ENCODE measurements at places on chromosomes 16 and 17.

DNA sequence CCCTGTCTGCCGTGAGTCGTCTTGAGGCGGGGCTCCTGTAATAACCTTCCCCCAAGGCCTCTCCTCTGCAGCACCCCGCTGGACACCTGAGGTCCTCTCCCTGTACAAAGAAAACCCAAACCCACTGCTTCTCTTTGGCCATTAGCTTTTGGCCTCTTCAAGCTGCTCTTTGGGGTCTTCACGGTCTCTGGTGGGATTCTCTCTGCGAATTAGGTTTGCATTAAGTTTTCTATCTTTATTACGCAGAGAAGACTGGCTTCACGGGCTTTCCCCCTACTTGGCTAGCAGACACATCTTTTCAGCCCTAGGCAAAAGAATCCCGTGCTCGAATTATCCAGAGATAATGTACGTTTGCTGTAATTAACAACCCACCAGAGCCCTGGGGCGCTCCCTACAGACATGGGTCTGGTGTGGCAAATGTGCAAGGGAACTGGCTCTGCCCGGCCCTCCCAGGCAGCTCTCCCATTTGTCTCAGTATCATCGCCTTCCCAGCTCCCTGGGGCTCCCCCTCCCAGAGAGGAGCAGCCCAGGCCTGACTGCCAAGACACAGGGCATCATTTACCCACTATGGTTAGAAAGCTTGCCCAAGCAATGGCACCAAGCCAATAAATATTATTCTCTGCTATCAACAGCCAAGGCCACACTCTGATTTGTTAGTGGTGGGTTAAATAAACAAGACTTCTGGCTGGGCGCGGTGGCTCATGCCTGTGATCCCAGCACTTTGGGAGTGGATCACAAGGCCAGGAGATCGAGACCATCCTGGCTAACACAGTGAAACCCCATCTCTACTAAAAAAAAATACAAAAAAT, 24.7 kb upstream of the KLHDC4 start:
- DNase-seq, result no peak

DNA sequence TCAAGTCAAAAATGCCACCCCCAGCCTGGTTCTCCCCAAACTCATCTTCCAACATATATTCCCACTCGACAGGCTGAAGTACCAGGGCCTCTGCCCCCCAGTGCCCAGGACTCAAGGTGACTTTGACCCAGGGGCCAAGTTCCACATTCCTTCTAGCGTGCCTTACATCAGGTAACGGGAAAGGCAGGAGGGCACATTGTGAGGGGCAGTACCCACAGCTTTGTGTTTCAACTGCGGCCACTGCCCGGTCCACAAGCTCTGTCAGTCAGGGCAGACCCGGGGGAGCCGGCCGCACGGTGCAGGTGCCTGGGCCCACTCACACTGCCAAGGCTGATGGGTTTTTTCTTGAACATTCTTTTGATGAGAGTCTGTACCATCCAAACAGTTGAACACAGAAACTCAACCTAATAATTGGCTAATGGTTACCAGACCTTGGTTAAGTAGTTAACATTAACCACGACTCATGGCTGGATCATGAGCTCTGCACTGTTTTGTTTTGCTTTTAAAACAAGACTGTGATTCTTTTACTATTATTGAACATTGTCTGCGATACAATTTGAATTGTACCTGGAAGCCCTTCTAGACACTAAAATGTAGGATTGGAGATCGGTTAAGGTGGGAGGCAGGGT, 17.6 kb downstream of the ACE start:
- no peak for DNase-seq

DNA sequence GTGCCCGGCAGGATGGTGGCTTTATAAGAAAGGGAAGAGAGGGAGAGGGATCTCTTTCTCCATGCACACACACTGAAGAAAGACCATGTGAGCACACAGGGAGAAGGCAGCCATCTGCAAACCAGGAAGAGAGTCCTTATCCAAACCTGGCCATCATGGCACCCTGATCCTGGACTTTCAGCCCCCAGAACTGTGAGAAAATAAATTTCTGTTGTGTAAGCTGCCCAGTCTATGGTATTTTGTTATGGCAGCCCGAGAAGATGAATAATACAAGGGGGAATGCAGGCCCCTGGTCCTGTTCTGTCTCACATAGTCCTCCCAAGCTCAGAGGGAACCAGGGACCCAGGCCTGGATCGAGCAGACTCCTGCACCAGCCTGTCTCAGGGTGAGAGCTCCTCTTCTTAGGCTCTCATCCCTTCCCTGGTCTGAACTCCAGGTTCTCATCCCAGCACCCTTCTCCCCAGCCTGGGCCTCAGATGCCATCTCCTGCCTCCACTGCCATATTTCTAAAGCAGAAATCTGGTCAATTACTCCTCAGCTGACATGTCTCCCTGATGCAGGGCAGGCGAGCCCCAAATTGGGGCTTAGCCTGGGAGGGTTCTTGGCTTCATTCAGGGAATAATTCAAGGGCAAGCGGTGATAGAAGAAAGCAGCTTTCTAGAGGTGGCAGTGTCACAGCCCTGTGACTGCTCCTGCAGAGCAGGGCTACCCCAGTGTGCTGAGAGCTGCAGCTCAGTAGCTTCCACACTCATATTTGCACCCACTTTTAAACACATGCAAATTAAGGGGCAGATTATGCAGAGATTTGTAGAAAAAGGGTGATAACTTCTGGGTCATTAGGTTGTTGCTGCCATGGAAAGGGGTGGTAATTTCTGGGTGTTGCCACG, 28.8 kb downstream of the IGFBP4 start:
- no peak for DNase-seq

GRCh38 chr16:19223235-19224170, 55.5 kb downstream of the SYT17 start:
- DNase-seq, result peak; percentile 66

- peak; percentile 88 for DNase-seq
Measured at GRCh38 chr17:81295031-81295675, at the start of gene SLC38A10. SLC38A10 (minus strand) TSS chr17:81295307; CDS start chr17:81294921, 386 bp downstream.

DNA sequence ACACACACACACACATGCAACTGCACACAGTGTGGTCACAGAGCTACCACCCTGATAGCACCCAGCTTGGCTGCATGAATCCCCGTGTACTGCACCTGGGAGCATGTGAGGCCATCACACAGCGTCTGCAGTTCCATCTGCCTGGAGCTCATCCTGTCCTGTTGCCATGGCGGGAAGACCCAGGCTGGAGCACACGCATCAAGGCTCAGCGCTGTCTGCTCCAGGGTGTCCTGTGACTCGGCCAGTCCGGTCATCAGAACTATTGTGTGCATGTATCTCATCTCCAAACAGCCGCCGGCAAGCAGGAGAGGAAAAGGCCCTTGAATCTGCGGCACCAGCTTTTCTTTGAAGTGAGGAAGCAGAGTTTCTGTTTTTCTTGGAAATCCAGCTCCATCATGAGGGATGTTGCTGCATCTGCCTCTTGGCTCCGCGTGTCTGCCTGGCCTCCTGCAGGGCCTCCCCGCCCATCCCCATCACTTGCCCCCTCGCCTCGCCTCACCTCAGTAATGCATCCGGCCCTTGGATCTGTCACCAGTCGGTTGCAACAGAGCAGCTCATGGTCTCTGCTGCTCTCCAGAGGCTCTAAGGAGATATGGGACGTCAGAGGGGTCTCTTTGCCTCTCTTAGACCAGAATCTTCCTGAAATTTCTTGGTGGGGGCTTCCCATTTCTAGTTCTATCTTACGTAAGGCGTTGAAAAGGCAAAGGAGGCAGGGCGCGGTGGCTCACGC, 23.7 kb downstream of the CACNG4 start:
- no peak for DNase-seq

GRCh38 chr16:67173808-67174705, 3.7 kb downstream of the NOL3 start:
- peak; percentile 51 for DNase-seq

DNA sequence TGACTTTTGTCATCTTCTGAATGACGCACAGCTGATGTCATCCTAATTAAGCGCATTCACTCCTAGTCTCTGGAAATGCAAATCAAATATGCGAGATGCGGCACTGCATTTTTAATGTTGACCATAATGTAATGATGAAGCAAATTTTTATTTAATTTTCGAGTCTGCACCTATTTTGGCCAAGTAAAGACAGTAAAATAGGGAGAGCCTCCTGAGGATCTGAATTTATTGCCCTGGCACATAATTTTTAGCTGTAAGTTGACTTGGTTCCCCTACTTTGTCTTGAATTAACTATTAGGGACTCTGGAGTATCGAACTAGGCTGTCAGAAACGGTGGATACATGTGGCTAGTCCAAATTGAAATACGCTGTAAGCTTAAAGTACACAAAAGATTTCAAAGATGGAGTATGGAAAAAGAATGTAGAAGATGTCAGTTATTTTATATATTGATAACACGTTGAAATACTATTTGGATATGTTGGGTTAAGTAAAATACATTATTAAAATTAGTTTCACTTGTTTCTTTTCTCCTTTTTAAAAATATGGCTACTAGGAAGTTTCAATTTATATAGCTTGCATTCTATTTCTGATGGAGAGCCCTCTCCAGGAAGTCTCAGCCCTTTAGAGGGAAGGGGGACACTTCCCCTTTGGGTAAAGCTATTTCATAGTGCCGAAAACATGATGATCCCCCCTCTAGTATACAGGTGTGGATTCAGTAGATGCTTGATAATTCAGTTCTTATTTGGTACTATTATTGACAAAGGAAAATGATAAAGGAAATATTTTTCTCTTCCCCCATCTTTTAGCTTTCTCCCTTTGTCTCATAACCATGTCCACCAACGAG, 991 bp downstream of the KPNA2 start:
- DNase-seq, result no peak

DNA sequence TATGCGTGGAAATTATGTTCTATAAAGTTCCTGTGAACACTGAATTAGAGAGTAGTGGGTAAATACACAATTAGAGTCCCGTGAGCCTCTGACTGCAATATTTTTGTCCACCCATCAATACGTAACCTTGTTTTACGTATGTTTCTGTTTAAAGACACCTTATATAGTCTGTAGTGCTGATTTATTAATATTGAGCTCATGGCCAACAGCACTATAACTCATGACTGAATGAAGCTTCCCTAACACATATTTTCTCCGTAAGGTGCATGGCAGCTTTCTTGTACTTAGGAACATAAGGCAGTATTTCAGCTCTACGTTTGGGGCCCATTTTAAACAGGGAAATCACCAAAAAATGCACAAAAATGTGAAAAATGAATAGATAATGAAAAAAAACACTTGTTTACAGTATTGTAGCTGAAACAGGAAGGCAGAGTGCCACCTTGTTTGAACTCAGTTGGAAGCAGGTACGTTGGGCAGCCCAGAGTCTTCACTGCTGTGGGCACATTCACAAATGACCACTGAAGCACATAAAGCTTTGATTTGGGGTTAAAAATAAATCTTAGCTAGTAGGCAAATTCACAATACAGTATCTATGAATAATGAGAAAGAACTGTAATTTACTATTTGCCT, 108.5 kb downstream of the CNTNAP4 start:
- no peak for DNase-seq

DNA sequence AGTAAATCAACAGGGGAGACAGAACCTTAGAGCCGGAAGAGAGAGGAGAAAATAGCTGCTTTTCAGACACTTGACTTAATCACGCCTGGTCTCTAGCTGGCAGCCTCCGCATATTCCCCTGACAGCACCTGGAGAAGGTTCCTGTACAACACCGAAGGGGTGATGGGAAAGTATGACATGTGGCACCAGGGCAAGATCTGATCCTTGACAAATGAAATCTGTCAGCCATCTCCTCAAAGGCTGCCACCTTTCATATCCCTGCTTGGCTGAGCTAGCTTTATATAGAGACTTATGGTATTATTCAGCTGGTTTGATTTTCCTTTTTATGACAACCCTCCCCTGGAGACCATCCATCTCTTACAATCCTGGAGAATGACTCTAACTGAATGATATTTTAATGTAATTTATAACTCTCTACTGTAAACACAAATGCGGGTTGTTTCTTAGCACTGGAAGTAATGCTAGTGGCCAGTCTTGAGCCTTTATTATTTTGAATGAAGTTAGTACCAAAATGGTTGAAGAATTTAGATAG, 1205.3 kb upstream of the CDH8 start:
- no peak for DNase-seq

- DNase-seq, result no peak
Measured at GRCh38 chr17:1966274-1967086, 58.7 kb downstream of the RTN4RL1 start.

GRCh38 chr17:15398291-15398690, 56.9 kb upstream of the TEKT3 start:
- no peak for DNase-seq

- no peak for DNase-seq
Measured at GRCh38 chr16:79250502-79251098, 349.9 kb downstream of the MAF start.

- DNase-seq, result no peak
Measured at GRCh38 chr17:47882247-47882646, 13.8 kb upstream of the SP2 start.

DNA sequence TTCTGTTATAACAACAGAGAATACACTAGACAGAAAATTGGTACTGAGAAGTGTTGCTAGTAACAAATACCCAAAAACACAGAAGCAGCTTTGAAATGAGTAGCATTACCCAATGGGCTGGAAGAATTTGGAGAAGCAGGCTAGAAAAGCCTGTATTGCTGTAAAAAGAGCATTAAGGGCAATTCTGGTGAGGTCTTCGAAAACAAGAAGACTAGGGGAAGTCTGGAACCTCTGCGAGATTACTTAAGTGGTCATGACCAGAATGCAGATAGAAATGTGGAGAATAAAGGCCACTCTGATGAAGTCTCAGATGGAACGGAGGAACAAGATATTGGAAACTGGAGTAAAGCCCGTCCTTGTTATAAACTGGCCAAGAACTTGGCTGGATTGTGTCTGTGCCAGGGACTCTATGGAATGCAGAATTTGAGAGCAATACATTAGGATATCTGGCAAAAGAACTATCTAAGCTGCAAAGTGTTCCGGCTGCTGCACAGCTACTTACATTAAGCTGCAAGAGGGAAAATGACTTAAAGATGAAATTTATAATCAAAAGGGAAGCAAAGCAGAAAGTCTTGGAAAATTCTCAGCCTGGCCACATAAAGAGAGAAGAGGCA, 44.9 kb upstream of the PEMT start:
- no peak for DNase-seq

GRCh38 chr17:39792526-39793221, 54.9 kb downstream of the GRB7 start:
- DNase-seq, result no peak

DNA sequence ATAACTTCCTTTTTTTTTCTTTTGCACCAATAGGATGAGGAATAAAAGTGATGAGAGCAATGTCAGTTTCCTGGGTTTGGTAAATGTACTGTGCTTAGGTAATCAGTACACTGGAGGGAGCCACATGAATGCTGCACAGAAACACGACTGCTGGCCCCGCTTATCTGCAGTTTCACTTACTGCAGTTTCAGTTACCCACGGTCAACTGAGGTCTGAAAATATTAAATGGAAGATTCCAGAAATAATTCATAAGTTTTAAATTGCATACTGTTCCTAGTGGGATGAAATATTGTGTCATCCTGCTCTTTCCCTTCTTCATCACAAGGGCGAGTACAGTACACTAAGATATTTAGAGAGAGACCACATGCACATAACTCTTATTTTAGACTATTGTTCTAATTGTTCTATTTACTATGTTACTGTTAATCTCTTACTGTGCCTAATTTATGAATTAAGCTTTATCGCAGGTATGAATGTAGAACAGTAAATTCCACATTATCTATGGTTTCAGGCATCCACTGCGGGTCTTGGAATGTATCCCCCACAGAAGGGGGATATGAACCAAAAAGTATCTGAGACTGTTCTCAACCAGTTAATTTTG, 6.4 kb upstream of the LGALS3BP start:
- no peak for DNase-seq
